Activated CD8-positive, alpha-beta memory T cell treated with anti-CD3 and anti-CD28 coated beads, Interleukin-2, amount 10 ng/mL, durations not matched to agents 7 days and 5 days (primary cell): ENCODE measurements at places on chromosomes 11 and 22. TPM values are rescaled to one million over a fixed set of nuclear protein-coding genes. Genes with fewer than 3 reads are reported as not detected.
A peak's percentile ranks its signal among the peaks of the same experiment; 100 is the strongest.

GRCh38 chr11:27204529-27204928 lies 158.5 kb downstream of the CCDC34 start:
- no peak for DNase-seq

Gene SLC22A12
- not detected for total RNA-seq

Gene SMTNL1
- total RNA-seq = not detected

- DNase-seq = no peak
Measured at GRCh38 chr11:10263929-10264328, 30.1 kb downstream of the SBF2 start.

Gene MUC2
- not detected for total RNA-seq

Gene TMEM151A
- total RNA-seq = not detected

GRCh38 chr11:112249871-112250610 lies 10.6 kb downstream of the PLET1 start:
- DNase-seq = no peak

Gene HTR3A
- not detected for total RNA-seq

DNA sequence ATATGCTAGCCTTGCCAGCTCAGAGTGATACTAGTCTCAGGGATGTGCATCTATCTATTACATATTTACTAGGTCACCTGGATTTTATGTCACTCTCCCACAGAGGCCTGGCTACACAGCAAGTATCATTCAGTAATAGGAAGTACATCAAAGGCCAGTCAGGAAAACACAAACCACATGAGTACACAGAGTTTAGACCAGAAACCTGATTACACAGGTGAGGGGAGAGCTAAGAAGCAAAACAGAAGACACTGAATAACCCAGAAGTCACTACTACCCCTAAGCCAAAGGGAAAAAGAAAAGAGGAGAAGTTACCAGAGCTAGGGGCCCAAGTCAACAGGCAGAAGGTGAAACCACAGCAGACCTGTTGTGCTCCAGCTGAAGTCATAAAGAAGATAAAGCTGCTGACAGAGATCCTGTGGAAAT lies 13.3 kb downstream of the LPXN start:
- DNase-seq = no peak

DNA sequence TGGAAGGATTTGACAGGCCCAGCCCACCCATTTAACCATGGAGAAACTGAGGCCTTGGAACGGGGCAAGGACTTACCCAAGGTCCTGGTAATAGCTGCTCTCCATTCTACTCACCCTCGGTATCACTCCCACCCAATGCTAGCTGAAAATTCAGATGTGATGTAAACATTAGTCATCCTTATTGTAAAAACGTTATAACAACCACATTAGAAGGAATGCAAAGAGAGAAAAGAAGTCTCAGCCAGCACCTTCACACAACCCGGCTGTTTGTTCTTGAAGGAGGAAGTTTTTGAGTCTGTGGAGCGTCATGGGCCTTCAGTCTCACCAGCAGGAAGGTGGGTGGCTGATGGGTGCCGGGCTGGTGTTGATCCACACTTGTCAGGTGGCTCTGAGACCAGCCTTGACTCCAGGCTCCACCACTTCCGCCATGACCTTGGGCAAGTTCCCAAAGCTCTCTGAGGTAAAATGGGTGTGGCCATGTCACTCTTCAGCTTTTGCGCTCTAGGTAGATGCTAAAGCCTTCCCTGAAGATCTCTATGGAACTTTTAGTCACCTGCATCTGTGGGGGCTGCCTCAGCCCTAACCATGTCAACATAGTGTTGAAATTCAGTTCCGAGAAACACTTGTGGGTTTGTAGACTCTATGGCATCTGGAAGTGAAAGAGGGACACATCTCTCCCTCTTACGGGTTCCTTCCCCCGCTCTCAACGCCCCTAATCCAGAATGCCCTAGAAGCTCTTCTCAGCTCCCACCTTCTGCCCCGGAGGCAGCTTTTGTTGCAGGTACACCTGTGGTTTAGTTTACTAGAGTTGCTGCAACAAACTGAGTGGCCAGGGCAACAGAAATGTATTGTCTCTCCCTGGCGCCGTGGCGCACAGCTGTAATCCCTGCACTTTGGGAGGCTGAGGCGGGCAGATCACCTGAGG lies 14.8 kb downstream of the CD6 start:
- DNase-seq = peak; percentile 93

- no peak for DNase-seq
Measured at GRCh38 chr11:94655291-94655690, 88.1 kb downstream of the PIWIL4 start.

GRCh38 chr11:118240999-118241763 lies 11.0 kb downstream of the MPZL3 start:
- peak; percentile 88 for DNase-seq

DNA sequence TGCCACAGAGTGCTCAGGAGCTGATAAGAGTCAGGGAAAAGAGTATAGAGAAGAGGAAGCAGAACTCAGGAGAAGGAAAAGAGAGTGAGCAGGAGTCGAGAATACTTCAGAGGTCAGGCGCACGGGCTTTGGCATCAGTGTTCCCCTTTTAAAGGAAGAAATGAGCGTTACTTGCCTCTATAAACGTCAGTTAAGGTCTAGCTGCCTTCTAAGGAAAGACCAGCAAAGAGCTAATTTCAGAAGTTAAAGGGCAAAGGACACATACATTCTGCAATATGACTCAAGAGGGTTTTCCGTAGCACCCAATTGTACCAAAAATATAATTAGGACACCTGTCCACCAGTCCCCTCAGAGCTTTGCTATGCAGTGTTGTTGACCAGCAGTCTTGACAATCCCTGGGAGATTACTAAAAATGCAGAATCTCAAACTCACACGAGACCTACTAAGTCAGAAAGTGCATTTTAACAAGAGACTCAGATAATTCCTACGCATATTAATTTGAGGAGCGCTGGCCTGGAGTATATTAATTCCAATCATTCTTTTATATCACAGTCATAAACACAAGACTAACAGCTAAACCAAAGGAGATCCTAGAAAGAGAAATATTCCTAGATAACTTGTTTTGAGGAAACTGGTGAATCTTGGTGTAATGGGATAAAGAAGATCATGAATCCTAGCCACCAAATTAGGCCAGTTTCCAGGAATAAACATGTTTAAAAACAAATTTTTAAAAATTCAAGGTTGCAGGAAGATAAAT lies 249.0 kb downstream of the CADM1 start:
- no peak for DNase-seq

DNA sequence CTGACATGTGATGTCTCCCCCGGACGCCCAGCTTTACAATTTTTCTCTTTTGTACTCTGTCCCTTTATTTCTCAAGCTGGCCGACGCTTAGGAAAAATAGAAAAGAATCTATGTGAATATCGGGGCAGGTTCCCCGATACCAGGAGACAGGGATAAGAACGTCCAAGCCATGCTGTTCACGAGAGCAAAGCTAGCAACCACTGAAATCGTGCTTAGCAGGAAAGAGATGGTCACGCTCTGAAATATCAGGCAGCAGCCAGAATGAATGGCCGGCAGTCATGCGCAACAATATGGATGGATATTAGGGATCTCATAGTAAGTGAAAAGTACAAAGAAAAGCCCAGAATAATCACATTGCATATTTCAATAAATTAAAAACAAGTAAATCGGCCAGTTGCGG lies 3.5 kb downstream of the CRYBB1 start:
- DNase-seq = no peak

DNA sequence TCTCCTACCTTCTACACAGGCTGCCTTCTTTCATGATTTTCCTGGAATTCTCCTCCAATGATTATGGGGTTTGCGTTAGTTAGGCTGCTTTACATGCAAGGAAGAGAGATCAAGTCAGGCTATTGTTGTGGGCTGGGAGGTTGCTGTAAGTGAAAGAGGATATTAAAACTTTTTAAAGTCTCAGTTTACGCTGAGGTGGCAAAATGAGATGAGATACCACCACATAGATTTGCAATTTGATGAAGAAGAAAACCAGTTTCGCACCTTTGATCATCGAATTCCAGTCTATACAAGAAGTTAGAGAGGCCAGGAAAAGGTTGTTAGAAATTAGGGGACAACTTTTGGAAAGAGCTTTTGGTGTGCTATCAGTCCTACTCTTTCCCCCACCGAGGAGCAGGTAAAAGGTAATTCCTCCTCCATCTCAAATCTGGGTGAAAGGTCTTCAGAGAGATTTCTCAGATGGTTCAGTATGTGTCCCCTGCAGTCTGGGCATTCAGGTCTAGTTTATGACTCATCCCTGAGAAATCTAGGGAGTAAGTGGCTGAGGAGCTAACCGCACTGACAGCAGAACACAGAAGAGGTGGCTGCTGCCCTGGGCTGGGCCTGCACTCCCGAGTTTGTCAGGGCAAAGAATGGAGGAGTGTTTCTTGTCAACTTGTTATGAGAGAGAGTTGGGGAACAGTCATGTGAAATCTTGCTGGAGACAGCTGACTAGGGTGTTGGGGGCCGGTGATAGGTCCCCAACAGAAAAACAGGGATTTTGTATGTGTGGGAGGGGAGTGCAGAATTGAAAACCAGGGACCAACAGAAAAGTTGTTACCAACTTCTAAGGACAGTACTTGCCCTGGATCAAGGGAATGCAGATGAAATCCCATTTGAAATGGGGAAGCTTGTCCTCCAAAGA lies 34.7 kb downstream of the CCDC83 start:
- DNase-seq = no peak

DNA sequence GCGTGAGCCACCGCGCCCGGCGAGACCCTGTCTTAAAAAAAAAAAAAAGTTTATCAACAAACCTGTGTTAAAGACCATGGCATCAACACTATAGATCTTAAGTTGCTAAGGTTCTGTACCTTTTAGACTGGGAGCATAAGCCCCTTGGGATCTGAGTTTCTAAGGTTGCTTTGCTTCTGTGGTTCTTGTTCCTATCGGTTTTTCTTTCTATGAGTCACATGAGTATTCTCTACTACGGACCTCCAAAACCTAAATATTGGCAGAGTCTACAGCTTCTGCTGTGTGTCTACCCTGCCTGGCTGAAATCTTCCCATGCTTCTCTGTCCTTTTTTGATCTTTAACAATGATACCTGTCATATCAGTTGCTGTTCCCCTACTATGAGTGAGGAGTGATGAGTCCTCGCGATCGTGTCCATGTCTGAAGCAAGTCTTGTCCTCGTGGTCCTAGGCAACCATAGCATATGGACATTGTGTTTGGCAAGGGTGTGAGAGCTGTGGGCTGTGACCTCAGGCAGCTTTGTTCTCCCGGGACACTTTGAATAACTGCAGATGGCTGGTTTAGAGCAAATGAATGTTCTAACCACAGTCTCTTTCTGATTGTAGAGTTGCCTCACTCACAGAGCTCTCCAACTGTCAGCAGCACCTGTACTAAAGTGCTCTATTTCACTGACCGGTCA lies 9.0 kb upstream of the DLAT start:
- no peak for DNase-seq

- no peak for DNase-seq
Measured at GRCh38 chr11:129590030-129590752, 214.5 kb downstream of the BARX2 start.

- no peak for DNase-seq
Measured at GRCh38 chr11:27357250-27357649, 5.8 kb downstream of the CCDC34 start.

Gene OR4C6
- not detected for total RNA-seq

Gene OTOG
- total RNA-seq = not detected

Gene FAM83F
- not detected for total RNA-seq

Gene GDPD5
- total RNA-seq = 33.9 TPM

DNA sequence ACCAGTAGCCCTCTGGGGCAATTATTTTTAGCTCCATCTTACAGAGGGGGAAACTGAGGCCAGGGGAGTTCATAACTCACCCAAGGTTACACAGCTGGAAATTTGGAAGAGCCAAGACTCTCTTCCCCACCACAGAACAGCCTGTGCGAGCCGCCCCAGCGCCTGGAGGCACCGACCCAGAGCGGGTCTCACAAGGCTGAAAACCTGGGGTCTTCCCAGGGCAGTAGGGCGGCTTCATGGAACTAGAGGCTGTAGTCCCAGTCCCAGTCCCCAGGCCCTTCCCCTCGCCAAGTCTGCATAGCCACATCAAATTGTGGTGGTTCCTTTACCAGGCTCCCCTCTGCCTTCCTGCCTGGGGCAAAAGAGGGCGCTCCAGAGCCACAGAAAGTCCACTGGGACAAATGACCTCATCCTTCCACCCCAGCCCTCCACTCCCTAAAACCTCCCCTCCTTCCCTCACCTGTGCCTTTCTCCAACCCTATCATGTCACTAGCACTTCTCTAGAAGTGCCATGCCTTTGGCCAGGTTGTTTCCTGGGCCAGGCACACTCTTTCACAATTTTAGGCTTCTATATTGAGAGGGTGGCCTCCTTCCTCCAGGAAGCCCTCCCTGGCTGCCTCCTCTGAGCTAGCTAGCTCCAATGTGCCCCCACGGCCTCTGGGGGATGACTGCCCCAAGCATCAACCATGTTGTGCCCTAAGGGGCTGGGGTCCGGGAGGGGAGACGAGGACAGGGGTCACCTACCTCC lies 15.2 kb upstream of the CDC42EP1 start:
- peak; percentile 79 for DNase-seq

- DNase-seq = no peak
Measured at GRCh38 chr11:18715476-18715875, 10.5 kb downstream of the IGSF22 start.

DNA sequence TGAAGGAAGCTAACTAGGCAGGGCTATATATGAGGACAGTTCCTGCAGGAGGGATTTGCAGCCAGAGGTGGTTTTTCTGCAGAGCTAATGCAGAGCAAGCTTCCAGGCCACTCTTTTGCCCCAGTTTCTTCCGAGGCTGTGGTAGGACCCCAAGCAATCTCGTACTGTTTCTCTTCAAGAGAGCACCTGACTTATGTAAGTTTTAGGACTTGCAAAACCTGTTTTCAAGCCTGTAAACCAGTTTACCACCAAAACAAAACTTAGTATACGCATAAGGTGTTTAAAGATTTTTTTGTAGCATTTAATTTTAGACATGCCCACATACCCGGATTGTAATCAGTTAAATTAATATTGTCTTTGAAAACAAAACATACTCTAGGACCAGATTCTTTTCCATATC lies 7.7 kb upstream of the APLP2 start:
- DNase-seq = no peak

Gene ART1
- not detected for total RNA-seq

DNA sequence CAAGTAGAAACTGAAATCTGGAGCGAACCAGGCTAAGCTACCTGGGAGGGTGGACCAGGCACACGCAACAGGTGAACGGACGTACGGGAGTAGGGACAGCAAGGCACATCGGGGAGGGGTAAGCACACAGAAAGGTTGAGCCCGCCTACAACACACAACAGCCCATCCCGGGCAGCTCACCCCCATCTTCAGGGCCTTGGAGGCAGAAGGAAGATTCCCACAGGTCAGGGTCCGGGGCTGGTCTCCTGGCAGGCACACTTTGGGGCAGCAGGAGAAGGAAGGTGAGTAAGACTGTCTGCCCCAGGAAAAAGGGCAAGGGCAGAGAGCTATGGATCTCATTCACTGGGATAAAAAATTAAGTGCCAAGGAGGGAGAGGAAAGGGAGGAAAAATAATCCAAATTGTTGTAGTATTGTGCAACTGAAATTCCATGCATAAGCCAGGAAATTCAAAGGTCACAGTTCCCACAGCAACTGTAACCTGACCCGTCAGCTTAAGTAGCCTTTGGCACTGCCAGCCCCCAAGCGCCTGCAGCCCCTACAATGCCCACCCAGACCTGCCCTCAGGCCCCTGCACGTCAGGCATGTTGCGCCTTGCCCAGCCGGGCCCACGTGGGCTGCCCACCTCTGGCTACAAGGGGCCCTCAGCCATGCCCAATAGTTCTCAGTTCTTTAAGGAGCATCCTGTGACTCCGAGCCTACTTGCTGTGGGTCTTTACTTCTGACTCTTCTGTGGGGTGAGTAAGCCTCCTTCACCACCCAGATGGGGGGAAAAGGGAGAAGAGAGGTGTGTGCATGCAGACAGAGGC lies 51.8 kb downstream of the MICAL3 start:
- no peak for DNase-seq
